ENCODE measurements at places on chromosomes 4 and X.

DNA sequence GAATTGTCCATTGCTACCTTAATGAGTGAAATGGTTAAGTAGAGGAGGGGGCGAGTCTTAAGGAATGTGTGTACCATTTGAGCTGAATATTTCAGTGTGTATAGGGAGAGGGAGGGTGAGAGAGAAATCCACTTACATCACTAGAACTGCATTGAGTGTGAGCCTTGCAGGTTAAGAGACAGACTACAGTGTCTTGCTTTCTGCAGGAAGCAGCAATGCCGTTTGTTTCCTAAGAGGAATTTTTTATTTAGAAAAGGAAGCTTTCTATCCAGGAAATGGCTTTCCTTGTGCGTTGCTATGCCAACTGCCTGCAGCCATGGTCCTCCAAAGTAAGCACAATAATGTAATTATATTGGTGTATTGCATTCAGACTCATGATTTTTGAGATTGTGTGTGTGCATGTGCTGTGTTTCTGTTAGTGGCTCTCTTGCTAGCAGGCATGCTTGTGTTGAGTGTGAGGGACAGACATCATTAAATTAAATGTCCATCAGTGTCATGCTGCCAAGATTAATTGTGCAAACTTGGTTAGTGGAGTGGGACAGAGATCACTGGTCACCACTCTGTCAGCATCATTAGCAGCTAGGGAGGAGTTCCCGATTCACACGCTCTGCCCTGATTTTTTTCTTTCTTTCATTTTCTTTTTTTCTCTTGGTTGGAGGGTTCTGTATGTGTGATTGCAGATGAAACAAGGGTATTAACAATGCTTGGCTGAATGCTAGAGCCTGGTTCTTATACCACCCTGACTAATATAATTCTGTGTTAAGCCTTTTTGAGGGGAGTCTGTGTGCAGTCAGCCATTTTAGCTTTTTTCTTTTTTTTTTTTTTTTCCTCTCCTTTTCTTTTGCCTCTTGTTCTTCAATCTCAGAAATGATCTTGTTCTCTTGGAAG is 164.3 kb downstream of the RAPGEF2 start:
- DNase-seq: no peak

DNA sequence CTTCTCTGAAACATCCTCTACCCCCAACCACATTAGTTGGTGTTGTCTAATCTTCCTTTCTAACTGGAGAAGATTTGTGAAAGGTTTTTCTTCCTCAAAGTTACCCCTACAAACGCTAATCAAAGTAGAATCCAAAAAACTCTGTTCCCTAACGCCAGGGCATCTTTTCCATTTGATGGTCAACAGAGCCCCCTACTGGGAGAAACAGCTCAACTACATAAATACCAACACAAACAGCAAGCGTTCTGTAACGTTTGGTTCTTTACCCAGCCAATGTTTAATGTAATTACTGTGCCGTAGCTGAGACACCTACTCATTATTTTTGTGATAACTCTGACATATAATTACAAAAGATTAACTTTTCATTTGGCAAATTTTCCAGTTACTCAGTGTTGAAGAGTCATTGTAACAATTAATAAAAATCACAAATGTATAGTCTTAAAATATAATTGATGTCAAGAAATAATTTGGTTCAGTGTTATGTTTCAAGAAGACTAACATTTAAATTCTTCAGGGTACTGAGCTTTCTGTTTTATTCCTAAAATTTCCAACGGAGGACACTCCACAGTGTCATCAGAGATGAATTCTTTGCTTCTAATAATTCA is 94.9 kb upstream of the TBC1D9 start:
- DNase-seq: peak; percentile 76

GRCh38 chr4:75432683-75433082 is 81.5 kb downstream of the RCHY1 start:
- DNase-seq: peak; percentile 82

DNA sequence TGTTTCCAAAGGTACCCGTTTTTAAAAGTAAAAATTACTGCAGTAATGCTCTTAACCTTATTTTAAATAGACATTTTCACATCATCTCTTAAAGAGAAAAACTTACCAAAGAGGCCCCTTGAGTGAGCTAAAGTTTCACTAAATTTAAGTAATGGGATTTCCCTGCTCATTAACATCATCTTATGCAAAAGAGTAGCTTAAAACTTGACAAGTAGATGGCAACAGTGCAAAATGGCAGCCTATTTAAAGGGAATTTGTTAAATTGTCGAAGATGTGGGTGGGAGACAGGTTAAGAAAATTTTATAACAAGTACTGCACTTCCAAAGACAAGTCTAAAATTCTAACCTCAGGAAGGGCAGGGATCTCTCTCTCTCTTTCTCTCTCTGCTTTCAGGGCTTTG is 271.7 kb upstream of the LDB2 start:
- DNase-seq: no peak

- no peak for DNase-seq
These were observed 11.7 kb downstream of the SLC25A43 start for GRCh38 chrX:119410854-119411253.

DNA sequence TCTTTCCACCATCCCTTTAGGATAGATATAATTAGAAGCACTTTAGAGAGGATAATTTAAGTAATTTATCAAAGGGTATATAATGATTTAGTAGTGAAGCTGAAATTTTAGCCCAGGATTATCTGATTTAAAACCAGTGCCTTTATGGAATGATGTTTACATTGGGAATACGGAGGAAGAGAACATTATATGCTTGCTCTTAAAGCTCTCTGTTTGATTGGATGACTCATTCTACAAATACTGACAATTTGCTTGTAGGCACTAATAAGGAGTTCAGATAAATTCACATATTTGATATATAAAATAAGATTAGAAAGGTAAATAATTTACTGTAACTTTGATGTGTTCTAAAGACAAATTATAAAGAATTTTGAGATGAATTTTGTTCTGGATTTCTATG is 84.7 kb downstream of the SH3BGRL start:
- DNase-seq: no peak

DNA sequence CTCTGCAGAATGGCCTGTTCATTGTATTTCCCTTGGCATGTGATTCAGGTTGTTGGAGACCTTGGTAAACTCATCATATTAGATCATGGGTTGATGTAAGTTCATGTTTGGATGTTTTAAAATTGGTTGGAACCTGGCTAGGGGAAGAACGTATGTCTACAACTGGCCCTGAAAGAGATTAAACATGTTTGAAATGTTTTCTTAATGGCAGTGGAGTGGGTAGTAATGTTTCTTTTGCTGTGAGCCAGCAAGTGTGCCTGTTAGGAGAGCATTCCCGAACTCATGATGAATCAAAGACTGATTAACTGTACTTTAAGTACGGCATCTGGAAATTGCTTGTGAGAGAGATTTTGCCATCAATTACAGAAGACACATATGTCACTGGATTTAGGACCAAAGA is 44.5 kb upstream of the SLC4A4 start:
- DNase-seq: no peak

GRCh38 chr4:106201373-106201772 is 114.6 kb downstream of the TBCK start:
- DNase-seq: peak; percentile 14

- no peak for DNase-seq
These were observed 40.5 kb upstream of the OGT start for GRCh38 chrX:71492231-71493065.

- DNase-seq: no peak
These were observed 23.2 kb upstream of the MXD4 start for GRCh38 chr4:2284934-2285612.

GRCh38 chr4:78661921-78662521 is 110.5 kb downstream of the ANXA3 start:
- DNase-seq: no peak

GRCh38 chr4:81620442-81620841 is 148.7 kb upstream of the RASGEF1B start:
- DNase-seq: no peak

DNA sequence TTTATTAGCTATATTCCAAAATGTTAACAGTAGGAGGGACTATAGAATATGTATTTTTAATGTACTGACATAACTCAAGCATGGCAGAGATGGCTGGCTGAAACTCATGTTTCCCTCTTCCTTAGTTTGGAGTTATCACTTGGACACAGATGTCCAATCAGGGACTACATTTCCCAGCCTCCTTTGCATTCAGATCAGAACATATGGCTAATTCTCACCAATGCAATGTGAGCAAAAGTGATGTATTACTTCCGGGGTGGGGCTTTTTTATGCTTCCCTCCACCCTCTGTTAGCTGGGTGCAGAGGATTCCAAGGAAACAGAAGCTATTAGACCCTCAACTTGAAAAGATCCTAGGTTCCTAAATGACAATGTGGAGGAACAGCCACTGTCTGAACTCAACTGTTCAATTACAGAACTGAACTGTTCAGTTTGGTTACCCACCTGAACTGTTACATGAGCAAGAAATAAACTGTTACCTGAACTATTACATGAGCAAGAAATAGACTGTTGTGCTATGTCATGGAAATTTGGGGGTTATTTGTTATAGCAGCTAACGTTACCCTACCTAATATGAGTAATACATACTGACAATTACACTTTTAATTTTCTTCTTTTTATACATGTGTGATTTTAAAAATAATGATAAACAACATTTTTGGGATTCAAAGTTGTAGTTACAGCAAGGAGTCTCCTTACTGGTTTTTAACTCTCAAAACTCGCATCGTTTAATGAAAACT is 29.6 kb upstream of the ERVMER34-1 start:
- DNase-seq: peak; percentile 19

DNA sequence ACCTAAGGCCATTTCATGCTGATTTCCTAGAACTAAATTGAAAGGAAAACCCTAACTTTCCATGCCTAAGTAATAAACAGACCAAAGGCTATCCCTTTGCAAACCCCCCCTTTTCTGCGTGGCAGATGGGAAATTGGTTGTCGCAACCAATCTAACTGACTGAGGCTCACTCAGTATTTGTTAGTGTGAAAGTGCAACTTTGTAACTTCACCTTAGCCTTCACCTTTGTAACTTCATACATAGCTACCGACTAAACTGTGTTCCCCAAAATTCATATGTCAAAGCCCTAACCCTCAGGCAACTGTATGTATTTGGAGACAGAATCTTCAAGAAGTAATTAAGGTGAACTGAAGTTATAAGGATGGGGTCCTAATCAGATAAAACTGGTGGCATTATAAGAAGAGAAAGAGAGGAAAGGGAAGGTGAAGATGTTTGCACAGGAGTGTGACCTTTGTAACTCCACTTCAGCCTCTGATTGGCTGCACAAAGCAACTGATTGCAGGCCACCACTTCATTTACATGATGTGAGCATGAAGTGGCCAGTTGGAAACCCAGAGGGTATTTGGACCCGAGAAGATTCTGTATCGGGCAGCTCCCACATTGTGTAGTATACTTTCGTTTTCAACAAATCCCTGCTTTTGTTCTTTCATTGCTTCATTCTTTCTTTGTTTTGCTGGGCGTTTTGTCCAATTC is 4.9 kb upstream of the TMEM33 start:
- no peak for DNase-seq

- DNase-seq: no peak
These were observed 123.2 kb upstream of the NAP1L5 start for GRCh38 chr4:88820698-88821415.

GRCh38 chrX:111159232-111159631 is 63.2 kb downstream of the PAK3 start:
- no peak for DNase-seq

GRCh38 chrX:16081357-16081756 is 42.0 kb upstream of the GRPR start:
- no peak for DNase-seq

- no peak for DNase-seq
These were observed 394.7 kb upstream of the ATOH1 start for GRCh38 chr4:93433840-93434239.

- no peak for DNase-seq
These were observed 657.2 kb upstream of the DIAPH2 start for GRCh38 chrX:96027407-96027806.

GRCh38 chr4:152278172-152278504 is 257.8 kb downstream of the FBXW7 start:
- DNase-seq: no peak

- DNase-seq: no peak
These were observed 35.1 kb upstream of the CYP2U1 start for GRCh38 chr4:107896158-107896645.

DNA sequence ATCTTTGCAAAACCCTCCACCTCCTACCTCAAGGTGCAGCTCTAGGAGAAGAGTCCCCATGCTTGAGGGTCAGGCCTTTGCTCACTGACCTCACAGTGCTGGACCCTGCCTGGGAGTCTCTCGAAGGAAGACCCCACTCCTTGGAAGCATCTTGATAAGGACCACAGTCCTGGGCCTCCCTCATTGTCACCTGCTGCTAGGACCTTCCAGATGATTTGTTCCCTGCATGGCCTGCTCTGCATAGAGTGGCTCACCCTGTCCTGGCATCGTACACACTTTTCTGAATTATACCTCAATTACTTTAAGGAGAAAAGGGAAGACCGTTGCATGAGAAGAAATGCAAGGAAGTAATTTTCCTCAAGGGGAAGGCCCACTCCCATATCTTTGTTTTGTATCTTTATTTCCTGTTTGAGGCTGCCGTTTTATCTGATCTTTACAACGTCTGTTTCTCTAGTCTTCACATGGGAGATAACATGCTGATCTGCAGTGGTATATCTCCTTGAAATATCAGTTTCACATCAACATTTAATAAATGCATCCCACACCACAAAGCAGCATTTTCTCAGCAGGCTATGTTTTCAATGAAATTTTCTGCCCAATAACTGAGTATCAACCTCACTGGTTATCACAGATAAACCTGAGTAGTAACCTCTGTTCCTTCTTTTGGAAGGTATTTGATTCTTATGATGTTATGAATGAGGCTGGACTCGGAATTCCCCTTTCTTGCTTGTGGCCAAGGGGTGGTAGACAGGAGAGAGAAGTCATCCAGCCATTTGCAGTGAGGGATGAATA is 15.0 kb upstream of the AKAP17A start:
- DNase-seq: no peak

GRCh38 chrX:118677318-118677717 is 50.1 kb upstream of the IL13RA1 start:
- no peak for DNase-seq
